ENCODE measurements at places on chromosomes 5 and 9.
A peak's percentile ranks its signal among the peaks of the same experiment; 100 is the strongest.

GRCh38 chr9:118273048-118273447, 568.8 kb downstream of the TLR4 start:
- no peak for DNase-seq

DNA sequence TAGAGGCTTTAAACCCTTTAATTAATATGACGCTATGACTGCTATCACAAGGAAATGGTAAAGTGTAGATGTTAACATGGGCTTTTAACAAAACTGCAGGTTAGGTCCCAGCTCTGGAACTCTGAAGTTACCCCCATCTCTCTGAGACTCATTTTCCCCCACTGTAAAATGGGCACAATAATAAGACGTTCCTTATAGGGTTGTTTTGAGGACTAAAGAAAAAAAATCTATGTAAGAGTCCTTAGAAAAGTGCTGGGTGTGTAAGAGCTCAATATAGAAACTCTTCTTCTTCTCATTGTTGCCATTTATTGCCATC, 45.8 kb upstream of the STK32A start:
- no peak for DNase-seq

GRCh38 chr5:150263801-150264621, 25.6 kb downstream of the CAMK2A start:
- peak; percentile 82 for DNase-seq

DNA sequence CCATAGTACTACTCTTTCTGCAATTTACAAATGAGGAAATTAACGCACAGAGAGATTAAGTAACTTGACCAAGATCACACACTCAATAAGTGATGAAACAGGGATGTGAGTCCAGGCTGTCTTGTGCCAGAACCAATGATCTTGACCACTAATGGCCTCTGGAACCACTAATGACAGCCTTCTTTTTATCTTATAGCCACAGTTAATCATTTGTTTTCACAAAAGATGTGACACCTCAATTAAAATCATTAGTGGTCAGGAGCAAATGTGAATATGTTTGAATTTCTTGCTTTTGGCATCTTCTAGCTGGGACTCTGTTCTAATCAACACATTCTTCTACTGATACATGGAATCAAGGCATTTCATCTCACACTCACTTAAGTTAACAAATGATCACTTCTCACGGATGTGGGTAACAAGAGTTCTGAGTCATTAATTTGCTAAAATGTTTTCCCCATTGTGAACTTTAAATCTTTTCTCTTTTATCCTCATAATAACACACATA, 102.7 kb upstream of the CD180 start:
- peak; percentile 75 for DNase-seq

- no peak for DNase-seq
These were observed 44.3 kb upstream of the EXOC3 start for GRCh38 chr5:398475-399295.

GRCh38 chr5:82519558-82519957, 241.4 kb upstream of the RPS23 start:
- DNase-seq: no peak

DNA sequence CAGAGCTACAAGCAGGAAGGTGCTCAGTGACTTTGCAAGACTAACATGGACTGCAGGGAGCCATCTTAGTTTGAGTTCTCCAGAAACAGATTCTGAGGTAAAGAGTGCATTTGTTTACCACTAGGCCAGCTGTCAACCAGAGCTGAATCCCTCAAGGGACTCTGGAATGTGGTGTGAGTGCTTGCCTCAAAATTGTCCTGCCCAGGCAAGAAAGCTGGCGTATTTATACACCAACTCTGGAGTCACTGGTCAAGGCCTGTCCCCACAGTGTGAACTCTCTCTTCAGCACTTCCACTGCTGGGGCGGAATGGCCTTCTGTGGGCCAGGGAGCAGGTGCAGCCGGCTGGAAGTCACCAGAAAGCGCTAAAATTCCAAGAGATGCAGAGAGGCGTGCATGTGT, 139.2 kb upstream of the TBCA start:
- DNase-seq: no peak

GRCh38 chr9:120571443-120572257, 8.3 kb downstream of the CDK5RAP2 start:
- DNase-seq: no peak

DNA sequence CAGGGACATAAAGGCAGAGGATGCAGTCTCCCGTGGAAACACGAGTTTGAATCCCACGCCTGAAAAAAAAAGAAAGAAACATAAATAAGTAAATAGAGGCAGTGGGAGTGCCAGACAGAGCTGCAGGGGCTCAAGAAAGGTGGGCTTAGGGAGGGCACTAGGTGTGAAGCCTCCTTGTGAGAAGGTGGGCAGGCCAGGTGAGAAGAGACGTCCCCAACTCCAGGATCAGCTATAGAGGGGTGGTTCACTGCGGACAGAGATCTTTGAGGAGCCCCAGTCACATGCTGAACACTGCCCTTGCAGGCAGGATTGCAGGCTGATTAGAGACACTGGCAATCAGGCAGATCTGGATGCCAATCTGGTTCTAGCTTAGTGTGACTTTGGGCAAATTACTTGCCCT, 172.1 kb downstream of the RGS3 start:
- no peak for DNase-seq

GRCh38 chr9:131503626-131504465, 1.1 kb downstream of the POMT1 start:
- peak; percentile 19 for DNase-seq

DNA sequence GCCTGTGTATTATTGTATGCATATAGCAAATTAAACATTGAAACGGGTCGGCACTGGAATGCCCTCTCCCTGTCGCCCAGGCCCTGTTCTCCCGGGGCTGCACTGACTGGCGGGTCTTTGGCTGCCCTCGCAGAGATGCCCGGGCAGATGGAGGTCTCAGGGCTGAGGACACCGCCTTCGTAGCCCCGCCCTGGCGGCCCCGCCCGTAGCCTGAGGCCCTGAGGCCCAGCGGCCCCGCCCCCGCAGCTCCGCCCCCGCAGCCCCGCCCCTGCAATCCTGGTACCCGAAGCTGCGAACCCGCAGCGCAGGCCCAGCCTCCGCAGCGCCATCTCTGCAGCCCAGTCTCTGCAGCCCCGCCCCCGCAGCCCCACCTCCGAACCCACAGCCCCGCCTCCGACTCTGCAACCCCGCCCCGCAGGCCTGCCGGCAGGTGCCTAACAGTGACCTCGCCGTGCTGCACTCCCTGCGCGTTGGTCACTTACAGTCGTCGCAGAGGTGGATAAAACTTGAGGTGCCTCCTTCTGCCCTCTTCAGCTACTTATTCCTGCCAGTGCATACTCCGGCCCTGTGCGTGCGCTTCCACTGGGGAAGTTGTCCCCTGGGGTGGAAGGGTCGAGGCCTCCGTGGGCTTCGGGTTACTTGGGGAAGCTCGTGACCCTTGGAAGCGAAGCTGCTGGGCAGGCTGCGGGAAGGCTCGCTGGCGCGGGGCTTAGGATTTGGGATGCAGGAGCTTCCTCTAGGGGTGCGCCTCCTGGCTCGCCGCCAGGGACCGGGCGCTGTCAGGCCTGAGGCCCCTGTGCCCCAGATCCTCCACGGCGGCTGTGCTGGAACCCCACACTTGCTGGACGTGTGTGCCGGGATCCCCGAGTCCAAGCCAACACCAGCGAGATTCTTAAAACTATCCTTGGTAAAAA, 72.3 kb downstream of the ICE1 start:
- DNase-seq: peak; percentile 50

- DNase-seq: no peak
These were observed 102.1 kb downstream of the OTULIN start for GRCh38 chr5:14766584-14766983.

DNA sequence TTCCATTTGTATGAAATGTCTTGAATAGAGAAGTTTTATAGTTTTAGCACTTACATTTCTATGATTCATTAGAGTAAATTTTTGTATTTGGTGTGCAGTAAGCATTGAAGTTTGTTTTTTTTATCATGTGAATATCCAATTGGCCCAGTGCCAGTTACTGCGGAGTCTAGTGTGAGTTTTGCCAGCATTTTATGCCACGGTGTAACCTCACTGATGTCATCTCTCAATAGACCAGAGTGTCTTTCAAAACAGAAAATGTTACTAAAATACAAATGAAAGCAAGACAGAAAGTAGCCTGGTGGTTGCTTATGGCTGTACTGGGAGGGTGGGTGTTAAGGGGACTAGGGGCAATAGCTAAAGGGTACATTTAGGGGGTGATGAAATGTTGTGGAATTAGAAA, 62.8 kb downstream of the IPPK start:
- peak; percentile 88 for DNase-seq

- DNase-seq: no peak
These were observed 24.7 kb downstream of the NR5A1 start for GRCh38 chr9:124482431-124483031.

DNA sequence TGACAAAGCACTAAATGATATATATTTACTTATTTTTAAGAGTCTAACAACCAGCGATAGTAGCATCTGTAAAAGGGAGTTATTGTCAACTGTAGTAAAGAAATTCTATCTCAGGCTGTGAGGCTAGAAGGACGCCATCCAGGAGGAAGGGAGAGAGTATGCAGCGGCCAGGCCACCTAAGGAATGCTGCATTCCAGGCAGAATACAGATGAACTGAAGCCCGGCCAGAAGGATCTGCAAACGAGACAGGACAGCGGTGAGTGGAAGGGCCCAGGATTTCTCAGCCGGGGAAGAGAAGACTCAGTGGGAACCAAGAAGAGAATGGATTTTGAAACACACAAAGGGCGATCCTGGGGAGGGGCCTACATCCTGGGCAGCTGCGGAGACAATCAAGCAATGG, 7.4 kb downstream of the RETREG1 start:
- DNase-seq: no peak

DNA sequence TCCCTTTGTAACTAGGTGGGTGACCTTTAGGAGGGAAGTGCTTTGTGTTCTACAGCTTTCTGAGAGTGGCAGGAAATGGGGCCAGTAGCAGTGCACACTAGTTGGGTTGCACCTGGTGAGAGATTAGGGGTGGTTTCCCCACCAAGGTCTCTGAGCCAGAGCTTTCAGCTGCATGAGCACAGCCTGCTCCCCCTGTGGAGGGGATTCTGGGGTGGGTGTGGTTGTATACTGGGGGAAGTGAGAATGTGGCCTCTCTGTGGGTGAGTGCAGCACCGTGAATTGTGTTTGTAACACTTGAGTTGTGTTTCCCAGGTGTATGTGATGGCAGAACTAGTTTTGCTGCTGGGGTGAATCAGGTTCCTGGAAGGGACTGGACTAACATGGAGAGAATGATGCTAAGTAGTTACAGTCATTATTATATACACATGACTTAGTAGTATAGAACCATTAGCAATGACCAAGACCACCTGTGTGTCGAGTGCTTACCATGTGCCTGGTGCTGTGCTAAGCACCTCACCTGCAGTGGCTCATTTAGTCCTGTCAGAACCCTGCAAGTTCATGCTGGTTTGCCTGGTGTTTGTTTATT, 11.8 kb upstream of the CXXC5 start:
- no peak for DNase-seq

DNA sequence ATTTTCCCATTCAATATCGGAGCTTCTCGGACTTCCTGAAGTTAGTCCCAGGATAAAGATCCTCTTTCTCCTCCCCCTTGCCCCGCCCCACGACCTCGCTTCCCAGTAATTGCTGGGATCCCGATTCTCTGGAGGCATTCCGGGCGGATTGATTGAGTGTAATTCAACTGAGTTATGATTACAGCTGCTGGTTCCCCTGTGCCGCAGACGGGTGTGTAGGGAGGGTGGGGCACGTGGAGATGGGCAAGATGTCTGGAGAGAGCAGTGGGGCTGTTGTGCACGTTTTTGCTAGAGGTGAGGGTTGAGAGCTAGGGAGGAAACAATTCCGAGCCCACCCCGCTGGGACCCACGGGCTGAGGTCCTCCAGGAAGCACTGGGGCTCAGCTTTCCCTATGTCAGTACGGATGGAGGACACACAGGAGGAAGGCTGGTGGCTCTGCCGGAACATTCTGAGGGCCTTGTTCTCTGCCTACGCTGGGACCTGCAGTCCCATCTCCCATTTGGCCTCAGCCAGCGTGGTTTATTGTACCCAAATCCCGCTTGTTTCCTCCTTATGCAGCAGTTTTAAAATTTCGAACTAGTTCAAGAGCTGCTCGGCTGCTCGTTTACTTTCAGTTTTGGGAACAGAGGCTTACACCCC, 2.4 kb upstream of the DMRT2 start:
- peak; percentile 9 for DNase-seq

DNA sequence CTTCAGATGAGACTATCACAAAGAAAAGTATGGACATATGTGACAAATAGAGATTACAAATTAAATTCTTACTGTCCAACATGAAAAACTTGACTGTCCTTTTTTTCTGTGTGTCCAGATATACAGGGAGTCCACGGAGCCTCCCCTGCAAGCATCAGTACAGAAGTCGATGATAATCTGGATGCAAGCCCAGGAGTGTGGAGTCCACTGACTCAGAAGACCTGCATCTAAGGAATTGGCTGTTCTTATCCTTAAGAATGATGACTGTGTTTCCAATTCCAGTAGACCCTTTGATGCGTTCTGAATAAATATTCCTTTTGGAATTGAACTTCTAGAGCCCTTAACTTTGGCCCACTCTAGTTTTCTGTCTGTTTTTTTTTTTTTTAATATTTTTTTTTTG, 56.7 kb upstream of the TAF11L2 start:
- peak; percentile 81 for DNase-seq

- DNase-seq: no peak
These were observed 282.3 kb upstream of the TUT7 start for GRCh38 chr9:86636519-86636918.

DNA sequence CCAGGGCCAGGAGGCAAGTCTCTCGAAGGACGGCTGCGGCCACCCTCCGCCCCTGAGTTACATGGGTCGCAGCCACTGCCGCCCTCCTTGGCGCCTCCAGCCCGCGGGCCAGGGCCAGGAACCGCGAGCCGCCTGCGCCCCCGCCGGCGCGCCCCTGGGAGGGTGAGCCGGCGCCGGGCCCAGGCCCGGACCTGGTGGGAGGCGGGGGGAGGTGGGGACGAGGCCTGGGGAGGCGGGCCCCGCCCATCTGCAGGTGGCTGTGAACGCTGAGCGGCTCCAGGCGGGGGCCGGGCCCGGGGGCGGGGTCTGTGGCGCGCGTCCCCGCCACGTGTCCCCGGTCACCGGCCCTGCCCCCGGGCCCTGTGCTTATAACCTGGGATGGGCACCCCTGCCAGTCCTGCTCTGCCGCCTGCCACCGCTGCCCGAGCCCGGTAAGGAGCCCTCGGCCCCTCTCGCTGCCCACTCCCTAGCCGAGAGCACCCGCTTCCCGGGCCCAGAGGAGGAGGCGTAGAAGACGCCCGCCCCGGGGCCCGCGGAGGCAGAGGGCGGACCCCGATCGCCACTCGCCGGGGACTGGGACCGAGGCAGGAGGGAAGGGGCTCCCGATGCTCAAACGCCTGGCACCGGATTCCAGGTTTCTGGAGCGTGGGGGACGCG, at the start of gene ASS1:
ASS1 (plus strand) TSS at position 397 of the 657 bp plus-strand sequence. CDS start 7,268 bp downstream, outside the sequence.
- DNase-seq: peak; percentile 38

DNA sequence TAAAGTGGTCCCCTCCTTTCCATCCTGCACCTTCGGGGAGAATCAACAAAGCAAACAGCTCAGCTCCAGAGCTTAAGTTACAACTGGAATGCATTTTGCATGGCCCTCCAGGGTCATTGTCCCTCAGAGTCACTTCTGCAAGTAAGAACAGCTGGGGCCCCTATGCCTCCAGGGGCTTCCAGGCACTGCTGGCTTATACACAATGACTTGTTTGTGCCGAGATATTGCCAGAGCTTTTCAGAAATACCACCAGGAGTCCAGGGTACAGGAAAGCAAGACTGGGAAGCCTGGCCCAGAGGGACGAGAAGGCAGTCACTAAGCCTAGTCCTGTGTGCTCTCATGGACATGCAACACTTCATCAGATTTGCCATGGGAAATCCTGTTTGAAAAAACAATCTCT, 11.3 kb downstream of the FRMD3 start:
- DNase-seq: no peak

GRCh38 chr9:131303381-131304321, 14.1 kb downstream of the PLPP7 start:
- no peak for DNase-seq

Data from fibroblast of skin of scalp (primary cell).